ENCODE measurements at places on chromosomes 7 and 10. TPM values are rescaled to one million over a fixed set of nuclear protein-coding genes. Genes with fewer than 3 reads are reported as not detected.

SEMA3E gene
- total RNA-seq = 22.9 TPM

ZNF487 gene
- 9.7 TPM for total RNA-seq

C10orf67 gene
- total RNA-seq = 0.16 TPM

ING3 gene
- 32.4 TPM for total RNA-seq

CAMK2B gene
- total RNA-seq = 96.1 TPM

NME8 gene
- total RNA-seq = not detected

ZNF438 gene
- total RNA-seq = 3.9 TPM

AKR1C8 gene
- total RNA-seq = 0.78 TPM

GRCh38 chr7:77651575-77652162, 44.6 kb upstream of the RSBN1L start:
- DNase-seq = no peak

DNA sequence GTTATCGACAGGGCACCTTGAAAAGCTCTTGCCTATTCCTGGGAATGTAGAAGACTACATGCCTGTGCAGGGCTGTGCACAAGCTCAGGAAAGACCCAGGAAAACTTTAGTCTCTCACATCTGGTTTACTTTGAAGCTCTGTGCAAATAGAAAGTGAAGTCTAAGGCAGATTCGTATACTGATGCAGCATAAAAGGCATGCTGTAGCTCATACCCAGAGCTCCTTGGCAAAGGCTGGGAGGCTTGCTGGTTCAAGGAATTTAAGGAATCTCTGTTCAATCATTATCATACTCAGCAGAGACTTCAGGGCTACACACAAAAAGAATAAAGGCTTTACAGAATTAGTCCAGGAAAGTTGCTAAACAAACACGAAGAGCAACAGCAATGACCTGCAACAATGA, 192.0 kb downstream of the OTUD1 start:
- no peak for DNase-seq

DNA sequence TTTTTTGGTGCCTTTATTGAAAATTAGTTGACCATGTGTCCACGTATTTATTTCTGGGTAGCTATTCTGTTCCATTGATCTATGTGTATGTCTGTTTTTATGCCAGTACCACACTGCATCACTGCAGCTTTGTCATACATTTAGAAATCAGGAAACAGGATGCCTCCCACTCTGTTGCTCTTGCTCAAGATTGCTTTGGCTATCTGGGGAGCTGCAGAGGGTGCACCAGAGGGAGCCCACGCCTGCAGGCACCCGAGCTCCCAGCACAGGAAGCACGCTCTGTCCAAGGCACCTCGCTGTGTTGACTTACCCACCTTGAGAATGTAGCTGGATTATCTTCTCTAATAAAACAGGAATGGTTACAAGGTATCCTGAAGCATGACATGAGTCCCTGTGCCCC, 301.7 kb downstream of the TCERG1L start:
- no peak for DNase-seq

DNA sequence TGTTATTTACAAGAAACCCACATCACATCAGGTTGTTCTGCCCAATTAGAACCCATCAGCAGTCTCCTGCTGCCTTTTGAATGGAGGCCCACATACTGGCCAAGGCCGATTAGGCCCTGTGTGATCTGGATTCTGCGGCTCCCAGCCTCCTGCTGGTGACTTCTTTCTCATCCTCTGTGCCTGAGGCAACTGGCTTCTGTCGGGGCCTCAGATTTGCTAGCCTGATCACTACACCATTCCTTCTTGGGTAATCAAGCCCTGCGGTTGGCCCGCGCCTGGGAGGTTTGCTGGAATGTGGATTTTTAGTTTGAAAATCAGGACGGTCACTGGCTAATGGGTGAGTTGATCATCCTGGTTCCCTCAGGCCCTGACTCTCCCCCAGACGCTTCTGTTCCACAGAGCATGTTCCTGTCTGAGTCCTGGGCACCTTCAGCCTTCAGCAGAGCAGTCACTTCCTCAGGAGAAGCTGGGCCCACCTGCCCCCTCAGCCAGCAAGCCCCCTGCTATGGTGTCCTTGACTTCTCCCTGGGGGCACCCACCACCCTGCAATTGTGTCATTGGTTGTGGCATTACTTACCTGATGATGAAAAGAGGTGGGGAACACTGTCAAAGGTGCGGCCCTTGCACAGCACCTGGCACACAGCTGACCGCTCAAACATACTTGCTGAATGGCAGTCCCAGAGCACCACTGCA, 207.6 kb downstream of the PHTF2 start:
- DNase-seq = no peak

DNA sequence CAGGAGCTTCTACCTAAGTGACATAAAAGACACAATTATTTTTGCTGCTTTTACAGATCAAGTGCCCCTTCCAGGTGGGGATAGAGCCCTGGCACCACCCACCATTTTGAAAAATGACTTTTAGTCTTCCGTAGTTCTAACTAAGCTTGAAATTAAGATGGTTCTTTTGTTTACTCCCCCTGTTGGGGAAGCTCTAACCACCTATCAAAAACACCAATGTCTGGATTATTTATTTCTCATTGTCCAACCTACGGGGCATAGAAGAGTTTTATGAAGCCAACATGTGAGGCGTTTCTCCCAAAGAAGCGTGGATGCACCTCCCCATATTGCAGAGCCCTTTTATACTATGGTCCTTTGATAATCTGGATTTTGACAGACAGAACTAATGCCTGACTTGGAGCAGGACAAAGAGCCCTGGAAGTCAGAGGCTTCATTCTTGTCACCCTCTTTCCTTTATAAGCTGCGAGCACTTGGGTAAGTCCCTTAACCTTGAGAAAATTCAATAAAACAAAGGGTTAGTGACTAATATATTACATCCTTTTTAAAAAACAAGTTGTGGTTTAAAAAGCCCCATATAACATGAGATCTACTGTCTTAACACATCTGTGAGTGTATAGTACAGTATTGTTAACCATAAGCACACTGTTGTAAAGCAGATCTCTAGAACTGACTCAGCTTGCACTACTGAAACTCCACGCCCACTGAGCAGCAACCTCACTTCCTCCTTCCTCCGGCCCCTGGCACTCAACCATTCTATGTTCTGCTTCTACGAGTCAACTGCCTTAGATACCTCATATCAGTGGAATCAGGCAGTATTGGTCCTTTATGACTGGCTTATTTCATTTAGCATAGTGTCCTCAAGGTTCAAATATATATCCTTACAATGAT, 67.5 kb downstream of the ATXN7L1 start:
- no peak for DNase-seq

- no peak for DNase-seq
Observed at GRCh38 chr7:25643770-25644394, 415.6 kb upstream of the NPVF start.

- no peak for DNase-seq
Observed at GRCh38 chr10:117936141-117936540, 110.6 kb downstream of the RAB11FIP2 start.

DNA sequence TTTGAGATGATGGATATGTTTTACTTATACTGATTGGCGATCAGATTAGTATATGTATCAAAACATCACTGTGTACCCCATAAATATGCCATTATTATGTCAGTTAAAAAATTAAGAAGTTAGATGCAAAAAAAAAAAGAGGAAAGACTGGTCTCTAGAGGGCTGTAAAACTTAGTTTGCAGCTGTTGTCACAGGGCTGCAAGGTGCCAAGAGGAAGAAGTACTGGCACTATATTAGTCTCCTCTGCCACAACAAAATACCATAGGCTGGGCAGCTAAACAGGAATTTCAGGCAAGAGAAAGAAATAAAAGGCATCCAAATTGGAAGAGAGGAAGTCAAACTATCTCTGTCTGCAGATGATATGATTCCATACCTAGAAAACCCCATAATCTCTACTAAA, 177.8 kb upstream of the PLPP4 start:
- no peak for DNase-seq

- no peak for DNase-seq
Observed at GRCh38 chr10:1938317-1938716, 201.0 kb upstream of the ADARB2 start.

DNA sequence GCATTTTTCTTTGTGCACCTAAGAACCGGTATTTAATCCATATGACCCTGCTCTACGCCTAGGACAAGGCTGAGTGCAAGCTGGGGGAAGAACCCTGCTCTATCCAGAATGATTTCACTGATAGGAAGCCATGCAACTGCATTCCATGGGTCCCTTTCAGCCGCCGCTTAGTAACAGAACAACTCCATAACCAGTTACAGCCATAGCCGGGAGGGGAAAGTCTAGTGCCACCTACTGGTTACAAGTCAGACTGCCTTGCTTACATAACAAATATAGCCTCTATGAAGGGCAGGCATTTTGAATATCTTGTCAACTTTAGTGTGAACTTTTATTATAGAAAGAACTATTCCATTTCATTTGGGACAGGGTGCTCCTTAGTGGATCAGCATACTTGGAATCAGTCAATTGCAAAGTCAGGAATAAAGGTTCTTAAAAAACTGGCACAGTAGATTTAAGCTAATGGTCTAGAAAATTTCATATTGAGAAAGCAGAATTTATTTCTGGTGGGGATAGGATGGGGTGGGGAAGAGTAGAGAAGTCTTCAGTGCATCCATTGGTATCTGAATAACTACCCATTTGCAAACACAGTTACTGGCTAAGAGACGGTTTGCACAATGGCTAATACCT, 521.7 kb downstream of the ADRA2A start:
- DNase-seq = no peak

GRCh38 chr7:108697254-108697653, 127.6 kb downstream of the DNAJB9 start:
- no peak for DNase-seq

DNA sequence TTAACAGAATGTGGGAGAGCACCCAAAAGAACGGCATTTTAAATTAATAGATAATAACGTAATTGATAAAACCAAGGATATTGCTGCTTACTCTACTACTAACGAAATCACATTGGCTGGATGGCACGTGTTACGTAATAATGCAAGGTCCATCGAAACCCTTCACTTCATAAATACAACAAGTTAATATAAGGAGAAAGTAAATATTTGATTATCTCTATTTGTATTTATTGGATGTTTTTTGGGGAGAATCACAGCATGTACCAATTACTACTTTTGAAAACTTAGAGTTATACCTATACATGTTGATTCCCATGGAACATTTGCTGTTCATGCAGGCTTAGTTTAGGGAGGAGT, 1.6 kb downstream of the PRKG1 start:
- no peak for DNase-seq

DNA sequence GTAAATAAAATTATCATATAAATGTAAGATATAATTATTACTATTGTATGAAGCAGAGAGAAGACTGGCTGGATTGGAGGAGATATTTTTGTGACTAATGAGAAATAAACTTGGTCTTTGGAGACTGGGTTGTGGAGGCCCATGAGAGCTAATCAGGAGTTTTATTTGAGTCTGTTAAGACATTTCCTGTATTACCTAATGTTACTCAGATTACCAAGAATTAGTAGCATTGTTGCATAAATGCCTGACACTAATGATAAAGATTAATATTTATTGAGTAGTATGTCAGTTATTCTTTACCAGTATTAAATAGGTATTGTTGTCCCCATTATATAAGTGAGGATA, 7.1 kb downstream of the CCDC126 start:
- no peak for DNase-seq

DNA sequence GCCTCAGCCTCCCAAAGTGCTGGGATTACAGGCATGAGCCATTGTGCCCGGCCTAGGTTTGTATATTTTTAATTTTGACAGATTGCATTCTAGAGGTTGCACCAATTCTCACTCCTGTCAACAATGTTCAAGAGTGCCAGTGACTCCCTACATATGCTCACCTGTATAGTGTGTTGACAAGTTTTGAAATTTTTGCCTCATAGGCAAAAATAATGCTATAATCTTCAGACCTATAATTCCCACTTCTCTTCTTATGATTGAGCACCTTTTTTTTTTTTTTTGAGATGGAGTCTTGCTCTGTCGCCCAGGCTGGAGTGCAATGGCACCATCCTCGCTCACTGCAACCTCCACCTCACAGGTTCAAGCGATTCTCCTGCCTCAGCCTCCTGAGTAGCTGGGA, 139.7 kb downstream of the EVX1 start:
- no peak for DNase-seq

DNA sequence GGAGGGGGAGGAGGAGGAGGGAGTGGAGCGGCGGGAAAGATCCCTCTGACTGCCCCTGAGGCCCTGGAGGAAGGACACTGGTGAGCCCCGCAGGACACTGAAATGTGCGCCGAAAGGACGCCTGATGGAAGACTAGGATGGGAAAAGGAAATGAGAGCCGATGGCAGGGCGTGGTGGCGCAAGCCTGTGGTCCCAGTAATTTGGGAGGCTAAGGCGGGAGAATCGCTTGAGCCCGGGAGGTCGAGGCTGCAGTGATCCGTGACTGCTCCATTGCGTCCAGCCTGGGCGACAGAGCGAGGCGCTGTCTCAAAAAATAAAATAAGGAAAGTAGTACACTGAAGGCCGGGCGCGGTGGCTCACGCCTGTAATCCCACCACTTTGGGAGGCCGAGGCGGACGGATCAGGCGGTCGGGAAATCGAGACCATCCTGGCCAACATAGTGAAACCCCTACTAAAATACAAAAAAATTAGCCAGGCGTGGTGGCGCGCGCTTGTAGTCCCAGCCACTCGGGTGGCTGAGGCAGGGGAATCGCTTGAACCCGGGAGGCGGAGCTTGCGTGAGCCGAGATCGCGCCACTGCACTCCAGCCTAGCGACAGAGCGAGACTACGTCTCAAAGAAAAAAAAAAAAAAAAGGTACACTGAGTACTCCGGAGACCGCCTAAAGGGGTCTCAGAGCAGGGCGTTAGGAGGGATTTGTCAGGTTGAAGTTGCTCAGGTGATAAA, 561 bp upstream of the HNRNPF start:
- no peak for DNase-seq
